A549 treated with ZK216348 at 1 μM for 4 hours (cell line): ENCODE measurements at places on chromosomes 3 and 15. TPM values are rescaled to one million over a fixed set of nuclear protein-coding genes. Genes with fewer than 3 reads are reported as not detected.

The TUSC7 gene
- total RNA-seq: not detected in 5 replicates

The SLC15A2 gene
- 0.02 to 0.95 TPM (median 0.16 TPM) in 4 of 5 replicates, not detected in the other for total RNA-seq

The WDR93 gene
- total RNA-seq: 0.09 to 0.64 TPM (median 0.18 TPM) in 5 replicates

The P2RY1 gene
- 0.34 to 0.57 TPM (median 0.54 TPM) in 5 replicates for total RNA-seq

The GOLGA8Q gene
- total RNA-seq: 0.14 TPM in 1 of 5 replicates, not detected in the others

The RNF123 gene
- 8.5 to 19.3 TPM (median 15.2 TPM) in 5 replicates for total RNA-seq

The CCR3 gene
- total RNA-seq: not detected in 5 replicates

The USP8 gene
- 35.2 to 53.1 TPM (median 39.3 TPM) in 5 replicates for total RNA-seq

The DPPA2 gene
- total RNA-seq: not detected in 5 replicates

The MST1R gene
- total RNA-seq: 6.0 to 9.9 TPM (median 7.4 TPM) in 5 replicates

The C3orf85 gene
- not detected in 5 replicates for total RNA-seq

The ONECUT1 gene
- 0.11 to 0.51 TPM (median 0.26 TPM) in 4 of 5 replicates, not detected in the other for total RNA-seq

The VILL gene
- total RNA-seq: 0.21 TPM in 1 of 5 replicates, not detected in the others

The RNU5B-1 gene
- not detected in 5 replicates for total RNA-seq

The FETUB gene
- total RNA-seq: 0.14 to 0.34 TPM (median 0.28 TPM) in 3 of 5 replicates, not detected in the others

The EDEM1 gene
- 13.0 to 21.4 TPM (median 18.5 TPM) in 5 replicates for total RNA-seq

The SPINT1 gene
- 0.66 to 1.5 TPM (median 1.1 TPM) in 5 replicates for total RNA-seq

The CPA3 gene
- not detected in 5 replicates for total RNA-seq

The TNFSF10 gene
- total RNA-seq: 0.14 TPM in 1 of 5 replicates, not detected in the others

The IGF2BP2 gene
- total RNA-seq: 11.6 to 14.5 TPM (median 11.8 TPM) in 5 replicates

The CTXN2 gene
- not detected in 5 replicates for total RNA-seq

The CDCP1 gene
- 8.7 to 12.2 TPM (median 9.5 TPM) in 5 replicates for total RNA-seq

The SKOR1 gene
- total RNA-seq: 0.05 to 0.08 TPM (median 0.06 TPM) in 4 of 5 replicates, not detected in the other

The RPL14 gene
- total RNA-seq: 727 to 823 TPM (median 727 TPM) in 5 replicates
